CD8-positive, alpha-beta memory T cell (primary cell): ENCODE measurements at places on chromosomes 13 and 19.

- no peak for DNase-seq
Measured at GRCh38 chr19:6593651-6594416, 2.9 kb upstream of the CD70 start.

- no peak for DNase-seq
Measured at GRCh38 chr13:48334534-48335127, 31.1 kb downstream of the RB1 start.

GRCh38 chr19:10566658-10567410, 1.0 kb upstream of the KRI1 start:
- peak; percentile 64 for DNase-seq

DNA sequence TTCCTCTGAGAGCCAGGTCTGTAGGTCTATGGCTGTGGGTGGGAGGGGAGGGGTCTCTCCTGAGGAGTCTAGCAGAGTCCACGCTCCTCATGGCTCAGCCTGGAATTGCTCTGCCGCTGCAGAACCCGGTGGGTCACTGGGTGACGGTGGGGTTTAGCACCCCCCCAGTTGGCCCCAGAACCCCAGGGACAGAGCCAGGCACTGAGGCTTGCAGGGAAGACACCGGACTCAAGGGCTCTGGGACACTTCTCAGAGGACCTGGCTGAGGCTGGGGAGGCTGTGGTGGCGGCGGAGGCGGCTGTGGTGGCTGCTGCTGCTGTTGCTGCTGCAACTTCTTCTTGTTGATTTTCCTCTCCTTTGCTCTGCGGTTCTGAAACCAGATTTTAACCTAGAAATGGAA, 6.1 kb downstream of the CDX2 start:
- DNase-seq = no peak

DNA sequence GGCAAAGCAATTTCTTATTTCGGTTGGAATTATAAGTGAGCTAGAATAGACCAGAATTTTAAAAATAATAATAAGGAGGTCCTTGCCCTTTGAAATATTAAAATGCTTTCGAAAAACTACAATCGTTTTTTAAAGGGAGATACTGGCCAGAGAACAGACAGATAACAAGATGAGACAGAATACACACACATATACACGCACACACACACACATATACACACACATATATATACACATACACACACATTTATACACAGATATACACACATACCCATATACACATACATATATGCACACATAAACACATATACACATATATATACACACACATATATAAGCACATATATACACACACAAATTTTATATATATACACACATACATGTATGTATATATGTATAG, 175.3 kb upstream of the MIR17HG start:
- DNase-seq = no peak

DNA sequence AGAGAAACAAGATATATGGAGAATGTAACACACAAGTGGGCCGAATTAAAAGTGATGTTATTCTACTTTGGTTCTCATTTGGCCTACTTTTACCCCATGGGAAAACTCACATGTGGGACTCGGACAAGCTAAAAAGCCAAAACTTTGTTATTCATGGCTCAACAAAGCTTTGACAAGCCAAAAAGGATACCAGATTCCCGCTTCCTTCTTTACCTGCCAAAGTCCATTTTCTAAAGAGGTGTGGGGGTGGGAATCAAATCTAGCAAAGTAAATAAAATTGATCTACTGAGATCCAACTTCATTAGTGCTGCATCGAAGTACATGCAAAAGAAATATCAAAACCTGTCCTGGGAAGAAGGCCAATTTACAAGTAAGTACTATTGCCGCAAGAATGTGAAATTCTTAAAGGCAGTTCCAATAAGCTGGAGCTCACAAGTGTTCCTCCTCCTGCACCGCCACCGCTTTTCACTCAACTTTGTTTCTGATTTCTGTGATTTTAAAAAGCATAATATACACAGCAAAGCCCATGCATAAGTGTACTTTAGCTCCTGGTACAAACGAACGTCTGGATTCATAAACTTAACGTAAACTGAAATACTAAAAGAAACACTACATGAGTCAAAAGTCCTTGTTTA, 1.1 kb downstream of the LNX2 start:
- DNase-seq = no peak

DNA sequence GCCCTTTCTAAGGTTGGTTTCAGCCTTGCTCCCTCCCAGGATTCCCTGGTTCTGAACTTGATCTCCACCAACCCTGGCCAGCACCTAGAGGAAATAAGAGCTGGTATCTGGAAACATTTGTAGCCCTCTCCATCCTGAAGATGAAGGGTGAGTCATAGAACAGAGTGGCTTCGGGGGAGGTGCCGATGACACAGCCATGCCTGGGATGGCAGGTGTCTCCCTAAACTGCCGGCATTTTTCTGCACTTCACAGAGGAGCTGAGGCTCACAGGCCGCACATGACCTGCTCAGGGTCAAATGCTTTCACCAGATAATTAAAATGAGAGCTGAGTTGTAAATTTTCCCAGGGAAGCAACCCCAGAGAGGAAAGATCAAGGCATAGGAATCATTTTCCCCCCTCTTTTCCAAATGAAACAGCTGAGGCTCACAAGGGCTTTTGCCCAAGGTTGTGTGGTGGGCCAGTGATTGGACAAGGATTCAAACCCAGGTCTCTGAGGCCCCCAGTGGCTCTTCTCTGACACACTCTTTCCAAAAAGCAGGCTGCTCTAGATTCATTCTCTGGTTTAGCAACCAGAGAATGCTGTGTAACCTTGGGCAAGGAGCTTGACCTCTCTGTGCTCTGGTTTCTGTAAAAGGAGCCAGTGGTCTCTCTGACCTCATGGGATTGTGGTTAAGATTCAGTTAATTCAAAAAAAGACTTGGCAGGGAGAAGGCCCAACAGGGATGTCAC, 1.2 kb upstream of the SLC25A42 start:
- no peak for DNase-seq

DNA sequence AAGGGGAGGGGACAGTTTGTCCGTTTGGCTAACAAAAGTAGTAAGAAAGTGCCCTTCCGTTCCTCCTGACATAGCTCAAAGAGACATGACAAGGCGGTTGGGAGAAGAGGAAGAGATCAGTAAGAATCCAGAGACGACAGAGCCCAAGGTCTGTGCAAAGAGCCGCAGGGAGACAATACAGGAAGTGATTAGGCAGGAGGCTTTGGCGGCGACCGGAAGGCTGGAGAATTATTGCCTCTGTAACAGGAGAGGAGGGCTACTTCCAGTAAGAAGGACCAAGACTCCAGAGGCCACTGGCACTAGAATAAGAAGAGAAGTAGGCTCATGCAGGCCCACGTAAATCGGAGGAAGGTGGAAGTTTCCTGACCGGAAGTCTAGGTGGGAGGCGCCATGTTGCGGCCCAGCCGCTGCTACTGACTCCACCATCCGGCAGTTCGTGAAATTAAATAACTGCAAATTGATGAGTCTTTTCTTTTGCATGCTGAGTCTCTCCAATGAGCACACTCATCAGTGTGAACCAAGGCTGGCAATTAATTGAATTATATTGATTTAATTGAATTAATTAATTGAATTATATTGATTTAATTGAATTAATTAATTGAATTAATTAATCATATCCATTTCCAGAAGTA, 9.9 kb downstream of the RFX2 start:
- DNase-seq = no peak

- no peak for DNase-seq
Measured at GRCh38 chr19:18093439-18094161, 4.0 kb upstream of the MAST3 start.

GRCh38 chr13:98847780-98848179, 95.3 kb upstream of the SLC15A1 start:
- DNase-seq = no peak

DNA sequence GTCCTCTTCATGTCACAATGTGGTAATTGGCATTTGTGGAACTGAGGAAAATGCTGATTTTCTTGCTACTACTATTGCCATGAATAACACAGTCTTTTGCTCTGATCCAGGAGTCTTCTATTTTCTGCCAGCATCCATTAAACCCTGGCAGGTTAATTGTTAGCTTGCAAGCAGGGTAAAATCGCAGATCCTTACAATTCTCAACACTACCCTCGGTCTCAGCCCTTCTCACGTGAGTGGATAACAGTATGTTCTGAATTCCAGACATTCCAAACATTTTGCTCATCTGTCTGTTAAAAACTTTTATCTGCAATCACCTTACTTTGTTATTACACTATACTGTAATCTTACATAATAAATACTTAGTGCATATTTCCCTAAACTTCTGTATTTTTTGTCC, 251.3 kb upstream of the ATXN8OS start:
- no peak for DNase-seq

GRCh38 chr13:73607489-73608156, 526.6 kb downstream of the KLF12 start:
- no peak for DNase-seq

DNA sequence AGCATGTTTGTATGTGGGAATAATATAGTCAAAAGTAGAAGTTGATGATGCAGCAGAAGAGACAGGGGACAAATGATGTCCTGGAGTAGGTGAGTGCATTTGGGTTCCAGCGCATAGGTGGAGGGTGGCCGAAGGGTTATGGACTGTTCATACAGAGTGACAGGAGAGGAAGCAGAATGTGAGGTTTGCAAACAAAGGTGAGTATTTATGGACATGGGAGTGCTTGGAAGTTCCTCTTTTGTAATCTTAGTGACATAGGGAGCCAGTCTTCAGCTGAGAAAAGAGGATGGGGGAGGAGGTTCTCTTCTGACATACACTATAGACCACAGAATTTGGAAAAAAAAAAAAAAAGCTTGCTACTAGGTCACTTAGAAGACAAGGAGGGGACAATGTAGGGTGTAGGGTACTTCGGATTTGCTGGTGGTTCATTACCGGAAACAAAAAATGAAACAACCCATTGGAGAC, 331.6 kb downstream of the DLEU7 start:
- DNase-seq = no peak

GRCh38 chr13:54387625-54388024, 1359.0 kb downstream of the OLFM4 start:
- DNase-seq = no peak

DNA sequence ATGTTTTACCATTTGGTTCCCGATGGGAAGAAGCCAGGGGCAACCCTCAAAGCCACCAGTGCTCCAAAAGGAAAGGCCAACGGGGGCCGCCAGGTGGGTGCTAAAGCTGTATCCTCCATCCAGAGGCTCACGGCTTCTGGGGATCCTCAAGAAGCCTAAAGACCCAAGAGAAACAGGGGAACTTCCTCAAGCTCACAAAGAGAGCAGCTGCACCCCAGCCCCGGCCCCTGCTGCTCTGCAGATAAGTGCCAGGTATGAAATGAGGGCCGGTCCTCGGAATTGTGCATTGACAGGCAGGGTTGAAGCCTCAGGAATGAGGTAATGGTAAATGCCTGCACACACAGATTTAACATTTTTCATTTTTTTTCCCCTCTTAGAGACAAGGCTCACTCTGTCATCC, 8.0 kb upstream of the POP4 start:
- no peak for DNase-seq

GRCh38 chr19:50460161-50460765, 16.0 kb upstream of the EMC10 start:
- DNase-seq = no peak

DNA sequence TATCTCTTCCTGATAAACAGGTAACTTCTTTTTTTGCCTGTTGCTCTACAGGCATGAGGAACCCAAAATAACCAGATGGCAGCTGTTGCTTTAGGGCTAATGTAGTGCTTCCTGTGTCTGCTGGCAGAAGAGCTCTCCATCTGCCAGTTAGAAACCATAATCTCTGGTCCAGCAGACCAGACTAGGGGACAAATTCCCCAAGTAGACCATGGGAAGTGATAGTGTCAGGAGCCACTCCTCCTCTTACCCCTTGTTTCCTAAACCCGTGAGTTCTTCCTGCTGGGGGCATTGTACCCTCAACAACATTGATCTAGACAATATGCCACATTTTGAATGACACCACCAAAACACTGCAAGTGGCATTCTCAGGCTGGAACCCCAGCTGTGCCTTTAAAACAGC, 135.9 kb downstream of the DLEU7 start:
- no peak for DNase-seq

GRCh38 chr19:38658462-38659306, 11.2 kb downstream of the ACTN4 start:
- no peak for DNase-seq

DNA sequence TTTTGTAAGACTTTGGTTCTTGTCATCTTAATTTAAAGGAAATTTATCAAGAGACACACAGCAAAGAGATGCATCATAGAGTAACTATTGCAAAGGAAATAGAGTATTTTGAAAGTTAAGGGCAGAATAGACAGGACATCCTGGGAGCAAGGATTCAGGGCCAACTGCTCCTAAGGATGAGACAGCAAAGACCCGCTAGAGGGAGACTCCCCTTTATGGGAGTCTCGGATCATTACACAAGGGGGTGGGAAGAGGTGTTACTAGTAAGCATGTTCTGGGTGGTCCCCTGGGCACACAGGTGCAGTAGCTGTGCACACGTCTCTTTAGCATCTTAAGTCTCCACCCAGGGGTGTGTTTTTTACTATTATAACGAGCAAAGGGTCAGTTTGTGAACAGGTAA, 9.6 kb downstream of the ZSCAN5C start:
- DNase-seq = no peak

- DNase-seq = peak; percentile 44
Measured at GRCh38 chr19:18594824-18595373, 6.3 kb downstream of the REX1BD start.

GRCh38 chr13:109833940-109834339, 47.6 kb upstream of the IRS2 start:
- DNase-seq = no peak

GRCh38 chr19:3096267-3096901, 2.2 kb downstream of the GNA11 start:
- no peak for DNase-seq

GRCh38 chr13:31036731-31037695, 104.6 kb downstream of the TEX26 start:
- no peak for DNase-seq

- no peak for DNase-seq
Measured at GRCh38 chr13:69264362-69265334, 843.0 kb upstream of the ATXN8OS start.

DNA sequence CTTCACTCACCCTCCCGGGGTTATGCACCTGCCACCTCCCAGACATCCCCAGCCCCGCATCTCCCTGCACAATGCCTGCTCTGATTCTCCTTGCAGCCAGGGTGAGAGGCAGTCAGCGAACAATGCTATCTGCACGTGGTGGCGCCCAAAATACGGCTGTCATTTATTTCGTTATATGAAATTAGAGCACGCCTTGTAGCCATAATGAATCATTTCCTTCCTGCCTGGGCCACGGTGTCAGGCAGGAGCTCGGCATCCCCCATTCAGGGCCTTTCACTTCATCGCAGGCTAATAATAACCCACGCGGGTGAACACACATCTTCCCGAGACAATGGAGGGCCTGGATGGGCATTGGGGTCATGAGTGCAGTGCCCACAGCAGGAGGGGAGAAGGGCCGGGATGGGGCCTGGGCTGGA, 143.8 kb upstream of the ZNF507 start:
- DNase-seq = no peak

- DNase-seq = no peak
Measured at GRCh38 chr19:52891336-52891735, 6.1 kb downstream of the ZNF320 start.

- DNase-seq = no peak
Measured at GRCh38 chr13:95728957-95729356, 52.0 kb downstream of the DNAJC3 start.

GRCh38 chr13:69683921-69684686, 423.5 kb upstream of the ATXN8OS start:
- DNase-seq = no peak
